ENCODE measurements at places on chromosomes 2 and 18. TPM values are rescaled to one million over a fixed set of nuclear protein-coding genes. Genes with fewer than 3 reads are reported as not detected.

GRCh38 chr2:180978903-180979748, 1.3 kb upstream of the UBE2E3 start:
- DNase-seq = no peak

GRCh38 chr2:18247282-18248110, 313.0 kb downstream of the RDH14 start:
- no peak for DNase-seq

DNA sequence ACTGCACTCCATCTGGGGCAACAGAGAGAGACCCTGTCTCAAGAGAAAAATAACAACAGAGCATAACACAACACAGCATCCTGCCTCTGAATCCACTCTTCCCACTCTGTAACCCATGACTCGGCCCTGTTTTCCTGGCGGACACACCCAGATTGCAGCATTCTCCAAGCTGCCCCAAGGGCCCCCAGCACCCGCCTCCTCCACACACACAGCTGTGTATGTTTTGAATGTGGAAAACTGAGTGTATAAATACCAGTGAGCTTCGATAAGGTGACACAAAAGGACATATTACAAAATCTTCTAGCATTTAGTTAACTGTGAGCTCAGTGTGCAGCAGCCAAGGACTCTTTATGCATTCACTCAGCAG, 13.0 kb downstream of the IMPA2 start:
- DNase-seq = no peak

GRCh38 chr2:22442051-22442450, 942.9 kb upstream of the KLHL29 start:
- DNase-seq = no peak

DNA sequence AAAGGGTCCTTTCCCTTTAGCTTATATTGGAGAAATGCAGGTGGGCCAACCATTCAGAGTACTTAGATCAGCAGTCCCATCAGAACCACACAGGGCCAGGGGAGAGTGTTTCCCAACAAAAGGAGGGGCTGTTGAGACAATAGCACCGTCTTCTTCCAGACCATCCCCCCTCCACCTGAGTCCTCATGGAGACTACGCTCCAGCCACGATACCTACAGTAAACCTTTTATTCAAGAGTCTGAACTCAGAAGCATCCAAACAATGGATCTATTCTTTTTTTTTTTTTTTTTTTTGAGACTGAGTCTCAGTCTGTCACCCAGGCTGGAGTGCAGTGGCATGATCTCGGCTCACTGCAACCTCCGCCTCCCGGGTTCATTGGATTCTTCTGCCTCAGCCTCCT, 25.7 kb upstream of the ZNF532 start:
- DNase-seq = no peak

DNA sequence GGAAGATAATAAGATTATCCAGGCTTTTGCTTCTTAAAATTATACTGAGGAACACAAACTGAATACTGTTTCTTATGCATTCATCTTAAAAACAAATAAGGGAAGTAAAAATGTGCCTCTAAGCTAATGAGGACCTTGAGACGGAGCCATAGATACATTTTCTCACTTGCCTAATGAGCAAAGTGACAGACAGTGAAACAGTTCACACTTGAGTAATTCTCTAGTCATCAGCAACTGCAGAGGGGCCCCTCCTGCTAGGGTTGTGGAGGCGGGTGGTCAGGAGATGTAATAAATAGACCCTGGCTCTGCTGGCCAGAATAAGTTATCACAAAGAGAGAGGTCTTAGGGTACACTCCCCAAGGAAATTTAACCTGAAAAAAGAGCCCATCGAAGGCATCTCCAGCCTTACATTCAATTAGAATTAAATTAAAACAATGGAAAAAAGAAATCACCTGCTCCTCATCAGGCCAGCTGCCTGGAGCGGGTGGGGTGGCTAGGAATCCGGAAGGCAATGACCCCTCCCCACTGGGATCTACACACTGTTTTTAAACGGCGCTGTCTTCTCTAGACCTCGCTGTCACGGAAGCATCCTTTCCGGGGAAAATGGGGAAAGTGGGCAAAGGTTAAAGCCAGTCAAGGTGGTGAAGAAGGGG, 32.6 kb upstream of the INSIG2 start:
- DNase-seq = no peak

Gene RAB17
- total RNA-seq = 0.68 TPM

Gene GPR148
- not detected for total RNA-seq

Gene GREB1
- 0.52 TPM for total RNA-seq

Gene FAM124B
- total RNA-seq = not detected
